Femur (tissue), 1 donor: ENCODE measurements at places on chromosomes 12 and 14.
A peak's percentile ranks its signal among the peaks of the same experiment; 100 is the strongest.

DNA sequence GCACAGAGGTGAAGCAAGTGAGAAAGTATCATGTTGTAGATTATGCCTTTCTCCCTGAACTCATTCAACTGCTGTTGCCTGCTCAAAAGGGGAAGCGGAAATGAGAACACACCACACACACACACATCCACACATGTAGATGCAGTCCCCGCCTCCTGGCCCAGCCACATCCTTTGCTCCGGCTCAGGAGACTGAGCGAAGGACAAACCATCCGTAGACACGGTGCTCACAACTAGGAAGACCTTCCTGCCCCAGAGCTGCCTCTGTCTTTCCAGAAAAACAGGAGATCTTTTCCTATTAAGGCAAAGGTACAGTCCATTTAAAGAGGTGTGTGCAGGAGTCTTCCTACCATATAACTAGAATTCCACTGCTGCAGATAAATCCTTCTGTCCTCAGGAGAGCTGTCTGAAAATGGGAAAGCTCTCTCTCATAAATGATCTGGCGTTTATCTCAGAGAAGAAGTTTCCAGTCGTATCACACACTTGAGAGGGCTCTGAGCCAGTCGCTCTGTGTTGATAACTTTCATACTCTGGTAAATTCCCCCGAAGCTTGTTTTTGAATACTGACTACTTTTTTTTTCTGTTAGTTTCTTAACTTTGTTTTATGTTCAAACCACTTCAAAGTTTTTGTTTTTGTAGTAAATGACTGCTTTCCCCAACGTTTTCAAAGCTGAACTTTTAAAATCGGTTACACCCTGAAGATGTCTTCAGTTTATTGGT is at the start of gene TESPA1:
Gene TESPA1 (minus strand): TSS at position 105 of the 719 bp plus-strand sequence. CDS start 10,200 bp downstream, outside the sequence.
- peak; percentile 68 for DNase-seq

DNA sequence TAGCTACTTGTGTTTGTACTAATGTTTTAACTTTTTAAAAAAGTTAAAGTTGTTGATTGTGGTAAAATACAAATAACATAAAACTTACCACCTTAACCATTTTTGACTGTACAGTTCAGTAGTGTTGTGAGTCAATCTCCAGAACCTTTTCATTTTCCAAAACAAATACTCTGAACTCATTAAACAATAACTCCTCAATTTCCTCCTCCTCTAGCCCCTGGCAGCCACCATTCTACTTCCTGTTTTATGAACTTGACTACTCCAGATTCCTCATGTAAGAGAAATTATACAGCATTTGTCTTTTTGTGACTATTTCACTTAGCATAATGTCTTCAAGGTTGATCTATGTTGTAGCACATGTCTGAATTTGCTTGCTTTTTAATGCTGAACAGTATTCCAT is 299.1 kb upstream of the AMIGO2 start:
- DNase-seq: no peak

DNA sequence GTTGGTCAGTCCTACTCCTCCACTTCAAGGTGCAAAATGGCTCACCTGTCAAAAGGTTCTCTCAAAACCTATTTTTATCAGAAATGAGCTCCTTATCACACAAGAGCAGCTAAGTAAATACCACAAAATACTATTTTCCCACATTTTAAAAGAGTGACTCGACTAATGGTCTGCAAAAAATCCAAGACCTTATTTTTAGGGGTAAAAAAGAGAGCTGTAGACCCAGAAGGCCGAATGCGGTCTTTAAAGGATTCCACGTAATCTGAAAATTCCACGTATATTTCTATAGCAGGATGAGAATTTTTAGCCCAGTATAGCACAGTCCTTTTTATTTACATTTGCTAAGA is 3.8 kb downstream of the C14orf93 start:
- DNase-seq: no peak

DNA sequence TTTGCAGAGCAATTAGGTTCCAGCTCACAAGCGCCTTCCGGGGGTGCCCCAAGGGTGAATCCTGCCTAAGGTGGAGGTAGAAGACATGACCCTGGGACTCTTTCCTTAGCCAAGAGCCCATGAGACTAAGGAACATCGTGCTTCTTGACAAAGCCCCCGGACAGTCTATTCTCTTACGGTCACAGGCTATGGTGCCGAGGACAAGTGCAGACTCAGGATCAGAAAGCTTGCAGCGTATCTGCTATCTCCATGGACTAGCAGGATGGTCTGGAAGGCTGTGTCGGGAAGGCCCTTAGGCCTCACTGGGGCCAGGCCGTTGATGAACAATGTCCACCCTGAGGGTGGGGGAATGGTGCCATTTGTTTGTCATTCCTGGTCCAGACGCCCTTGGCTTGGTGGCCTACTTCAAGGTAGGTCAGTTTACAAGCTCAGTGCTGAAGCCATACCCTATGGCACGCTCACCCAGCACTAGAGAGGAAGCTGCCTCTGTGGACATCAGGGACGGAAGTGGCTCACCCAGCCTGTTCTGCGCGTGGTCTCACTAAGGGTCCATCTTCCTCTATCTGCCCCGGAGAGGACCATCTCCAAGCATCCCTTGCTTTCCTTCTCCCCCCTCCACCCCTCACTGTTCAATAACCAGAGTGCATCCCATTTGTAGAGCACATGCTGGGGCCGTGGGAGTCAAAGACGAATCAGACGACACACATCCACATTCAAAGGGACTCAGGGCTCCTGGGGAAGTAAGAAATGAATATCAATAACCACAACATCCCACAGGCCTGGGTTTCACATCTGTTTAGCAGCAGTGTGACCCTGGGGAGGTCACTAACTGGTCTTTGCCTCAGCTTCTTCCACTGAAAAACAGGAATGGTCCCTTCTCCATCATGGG is 45.0 kb upstream of the IQSEC3 start:
- no peak for DNase-seq

DNA sequence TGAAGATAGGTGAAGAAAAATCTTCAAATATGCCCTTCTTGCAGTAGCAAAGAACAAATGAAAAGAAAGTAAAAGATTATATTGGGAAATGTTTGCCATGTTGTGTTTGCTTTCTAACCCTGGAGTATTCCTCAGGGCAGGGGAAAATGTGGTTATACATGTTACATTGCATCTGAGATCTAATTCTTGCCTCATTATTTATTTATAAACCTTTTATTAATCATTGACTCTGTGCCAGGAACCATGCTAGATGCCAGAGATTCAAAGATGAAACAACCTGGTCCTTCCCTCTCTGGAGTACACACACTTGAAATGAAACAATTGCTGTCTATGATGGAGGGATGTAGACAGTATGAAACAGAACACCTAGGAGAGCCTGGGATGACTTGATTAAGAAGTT is 128.1 kb upstream of the HMGA2 start:
- DNase-seq: no peak

GRCh38 chr12:121831571-121832245 is 27.0 kb downstream of the HPD start:
- no peak for DNase-seq

GRCh38 chr14:82055515-82056115 is 522.0 kb upstream of the SEL1L start:
- DNase-seq: no peak
